ENCODE measurements at places on chromosomes 5 and 9.

- DNase-seq = no peak
Measured at GRCh38 chr9:96720435-96720834, 57.5 kb downstream of the ZNF510 start.

- DNase-seq = no peak
Measured at GRCh38 chr5:93044859-93045666, 536.0 kb downstream of the NR2F1-AS1 start.

- no peak for DNase-seq
Measured at GRCh38 chr5:147853372-147853987, 22.0 kb upstream of the SPINK1 start.

GRCh38 chr5:156655732-156656131 lies 194.4 kb upstream of the PPP1R2B start:
- no peak for DNase-seq

DNA sequence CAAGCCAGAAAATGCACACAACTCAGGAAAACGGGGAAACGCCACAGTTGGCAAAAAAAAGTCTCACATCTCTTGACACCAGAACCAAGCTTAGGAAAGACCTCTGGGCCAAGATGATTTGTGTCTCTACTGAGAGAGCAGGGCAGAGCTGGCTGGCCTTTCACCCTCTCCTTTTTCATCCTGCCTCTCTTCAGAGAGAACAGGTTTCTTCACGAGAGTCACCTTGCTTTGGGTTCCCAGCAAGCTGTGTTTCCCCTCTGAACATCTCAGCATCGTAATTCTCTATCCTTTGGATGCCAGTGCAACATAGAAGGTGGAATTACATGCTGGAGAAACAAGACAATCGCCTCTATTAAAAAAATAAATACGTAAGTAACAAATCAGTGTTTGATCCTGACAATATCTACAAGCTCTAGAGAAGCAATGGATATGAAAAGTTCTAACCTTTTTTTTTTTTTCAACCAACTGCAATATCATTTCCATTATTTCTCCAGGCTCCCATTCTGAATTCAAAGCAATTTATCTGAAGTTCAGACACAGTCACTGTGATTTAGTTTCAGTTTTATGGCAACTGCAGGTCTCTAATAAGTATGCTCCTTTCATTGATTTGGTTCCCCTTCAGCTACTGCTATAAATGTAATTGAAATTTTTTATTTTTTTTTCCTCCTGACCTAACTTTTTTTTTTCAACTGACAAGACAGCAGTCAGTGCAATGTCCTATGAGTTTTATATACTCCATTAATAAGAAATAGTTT lies 708.6 kb downstream of the DTWD2 start:
- no peak for DNase-seq

DNA sequence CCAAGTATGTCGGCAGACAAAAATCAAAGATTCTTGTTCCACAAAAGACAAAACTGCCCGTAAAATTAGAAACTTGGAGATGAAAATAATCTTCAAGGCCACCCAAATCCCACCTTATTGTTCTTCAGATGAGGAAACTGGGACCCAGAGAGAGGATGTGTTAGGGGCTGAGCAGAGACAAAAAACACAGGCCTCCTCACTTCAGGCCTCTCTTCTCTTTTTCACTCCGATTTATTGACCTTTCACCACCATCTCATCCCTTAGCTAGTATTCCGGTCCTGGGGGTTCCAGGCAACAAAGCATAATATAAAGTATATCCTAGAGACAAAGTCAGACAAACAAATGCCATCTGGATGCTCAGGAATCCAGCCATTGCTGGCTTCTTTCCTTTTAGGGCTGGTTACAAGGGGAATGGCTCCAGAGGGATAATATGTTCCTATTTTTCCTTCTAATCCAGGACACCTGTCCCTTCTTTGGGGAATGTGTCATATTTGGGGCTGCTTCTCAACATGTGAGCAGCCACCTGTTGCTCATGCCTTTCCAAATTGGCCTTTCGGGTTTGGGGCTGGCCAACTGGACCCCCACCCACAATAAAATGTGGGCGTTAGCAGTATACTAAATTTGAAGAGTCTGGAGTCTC lies 42.2 kb upstream of the AFAP1L1 start:
- no peak for DNase-seq

GRCh38 chr5:43926923-43927322 lies 323.9 kb downstream of the NNT start:
- DNase-seq = peak; percentile 15

DNA sequence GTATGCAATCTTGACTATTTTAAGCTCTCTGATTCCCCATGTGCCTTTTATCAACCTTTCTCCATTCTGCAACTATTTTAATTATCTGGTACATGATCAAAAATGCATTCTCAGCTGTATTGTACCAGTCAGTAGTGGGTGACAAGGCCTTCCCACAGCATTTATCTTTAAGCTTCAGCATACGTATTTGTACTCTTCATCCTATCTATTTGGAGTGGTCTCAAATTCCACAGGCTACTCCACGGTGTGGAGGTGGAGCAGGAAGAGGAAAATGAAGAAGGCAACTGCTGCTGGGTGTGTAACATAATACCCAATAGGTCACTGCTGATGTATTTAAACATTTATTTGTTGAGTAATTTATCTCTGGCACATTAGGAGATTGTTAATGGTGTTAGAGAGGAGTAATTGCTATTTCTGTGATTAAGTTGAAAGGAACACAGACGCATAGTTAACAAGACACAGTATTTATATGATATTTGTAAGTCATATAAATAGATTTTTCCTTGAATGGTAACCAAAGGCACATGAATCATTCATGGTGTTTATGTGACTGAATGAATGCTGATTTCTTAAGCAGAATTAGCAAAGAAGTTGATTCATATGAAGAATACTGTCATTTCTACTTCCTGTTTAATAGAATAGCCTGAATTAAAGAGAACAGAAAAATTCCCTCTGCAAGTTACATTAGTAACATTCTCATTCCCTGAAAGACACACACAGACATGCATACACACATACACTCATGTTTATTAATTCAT lies 153.8 kb upstream of the NR3C1 start:
- DNase-seq = no peak

GRCh38 chr9:134152488-134152887 lies 11.9 kb downstream of the RNU6ATAC start:
- no peak for DNase-seq

DNA sequence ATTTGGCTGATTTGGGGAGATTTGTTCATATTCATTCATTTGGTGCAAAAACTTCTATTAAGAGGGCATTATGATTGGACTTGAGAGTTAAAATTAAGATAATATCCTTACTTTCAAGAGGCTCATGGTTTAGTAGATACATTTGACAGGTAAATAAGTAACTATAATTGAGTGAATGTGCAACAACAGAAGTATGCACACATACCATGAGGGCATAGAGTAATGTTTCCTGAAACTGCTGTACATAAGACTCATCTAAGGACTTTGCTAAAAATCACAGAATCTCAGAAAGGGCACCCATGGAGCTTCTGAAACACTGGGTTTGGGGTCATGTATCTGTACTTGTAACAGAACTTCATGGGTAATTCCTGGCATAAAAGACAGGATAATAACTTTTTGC lies 70.1 kb upstream of the PPP2R2B start:
- no peak for DNase-seq

GRCh38 chr9:117276444-117276843 lies 138.4 kb downstream of the ASTN2 start:
- DNase-seq = no peak

DNA sequence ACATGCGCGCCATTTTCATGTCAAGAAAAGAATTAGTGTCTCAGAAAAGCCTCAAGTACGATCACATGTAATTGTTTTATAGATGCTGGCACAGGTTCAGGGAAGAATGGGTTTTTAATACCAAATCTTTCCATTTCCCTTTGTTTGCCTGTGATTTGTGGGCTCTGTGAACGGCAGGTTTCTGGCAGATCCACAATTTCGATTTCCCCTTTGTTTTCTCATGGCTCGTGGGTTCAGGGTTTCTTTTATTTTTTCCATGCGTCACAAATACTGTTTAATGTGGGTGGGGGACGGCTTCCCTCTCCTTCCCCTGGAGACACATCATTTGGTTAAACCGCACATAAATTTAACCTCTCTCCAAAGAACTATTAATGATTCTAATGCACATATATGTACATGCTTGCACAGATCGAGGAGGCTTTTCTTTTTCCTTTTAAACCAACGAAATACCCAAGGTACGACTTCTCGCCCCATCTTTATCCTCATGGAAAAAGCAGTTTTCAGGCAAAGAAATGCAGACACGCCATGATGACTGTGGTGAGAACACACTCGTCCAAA lies 195.9 kb downstream of the SLIT3 start:
- no peak for DNase-seq

GRCh38 chr5:62431735-62432620 lies 19.4 kb downstream of the IPO11 start:
- DNase-seq = no peak

DNA sequence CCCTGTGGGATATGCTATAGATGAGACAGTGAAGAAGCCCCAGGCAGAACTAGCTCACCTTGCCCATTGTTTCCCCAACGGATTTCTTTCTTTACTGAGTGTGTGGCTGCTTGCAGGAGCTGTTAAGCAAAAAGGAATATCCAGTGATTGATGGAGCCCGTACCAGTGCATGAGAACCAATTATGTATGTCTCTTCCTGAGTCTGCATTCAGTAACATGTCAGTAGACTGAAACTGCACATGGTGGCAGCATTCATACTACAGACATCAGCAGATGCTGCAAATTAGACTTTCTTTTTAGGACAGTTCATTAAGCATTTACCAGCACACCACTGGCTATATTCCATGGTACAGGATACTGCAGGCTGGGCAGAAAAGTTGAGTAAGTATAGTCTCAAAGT lies 90.3 kb upstream of the PLCXD3 start:
- no peak for DNase-seq

GRCh38 chr5:96743065-96743768 lies 64.5 kb downstream of the ERAP1 start:
- no peak for DNase-seq

GRCh38 chr9:68530618-68531017 lies 10.1 kb downstream of the TMEM252 start:
- DNase-seq = no peak

DNA sequence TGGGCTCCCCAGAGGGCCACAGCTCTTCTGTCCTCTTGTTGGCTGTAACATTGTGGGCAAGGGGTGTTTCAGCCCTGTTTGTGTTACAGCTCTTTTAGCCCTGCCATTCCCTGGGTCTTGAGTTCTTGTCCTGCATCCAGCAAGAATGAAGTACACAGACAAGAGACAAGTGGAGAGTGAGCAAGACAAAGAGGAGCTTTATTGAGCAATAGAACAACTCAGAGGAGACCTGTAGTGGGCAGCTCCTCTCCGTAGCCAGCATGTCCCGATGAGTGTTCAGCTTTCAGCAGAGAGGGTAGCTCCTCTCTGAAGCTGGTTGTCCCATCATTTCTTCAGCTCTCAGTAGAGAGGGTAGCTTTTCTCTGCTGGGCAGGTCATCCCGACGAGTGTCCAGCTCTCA lies 22.9 kb downstream of the JMY start:
- no peak for DNase-seq

DNA sequence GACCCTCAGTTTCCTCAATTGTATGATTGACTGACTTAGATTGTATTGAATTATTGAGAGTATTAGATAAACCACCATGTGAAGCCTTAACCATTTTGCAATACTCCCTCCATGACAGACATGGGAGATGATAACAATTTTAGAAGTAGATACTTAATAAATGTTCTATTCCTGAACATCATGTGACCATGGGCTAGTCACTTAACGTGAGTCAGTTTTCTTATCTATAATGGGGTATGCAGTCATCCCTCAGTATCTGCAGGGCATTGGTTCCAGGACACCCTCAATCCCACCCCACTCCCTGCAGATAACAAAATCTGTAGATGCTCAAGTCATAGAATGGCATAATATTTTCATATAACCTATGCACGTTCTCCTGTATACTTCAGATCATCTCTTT lies 31.0 kb downstream of the SNX18 start:
- no peak for DNase-seq

GRCh38 chr5:31935496-31936369 lies 238.4 kb downstream of the GOLPH3 start:
- DNase-seq = no peak
